ENCODE measurements at places on chromosomes 13 and 19. TPM values are rescaled to one million over a fixed set of nuclear protein-coding genes. Genes with fewer than 3 reads are reported as not detected.

DNA sequence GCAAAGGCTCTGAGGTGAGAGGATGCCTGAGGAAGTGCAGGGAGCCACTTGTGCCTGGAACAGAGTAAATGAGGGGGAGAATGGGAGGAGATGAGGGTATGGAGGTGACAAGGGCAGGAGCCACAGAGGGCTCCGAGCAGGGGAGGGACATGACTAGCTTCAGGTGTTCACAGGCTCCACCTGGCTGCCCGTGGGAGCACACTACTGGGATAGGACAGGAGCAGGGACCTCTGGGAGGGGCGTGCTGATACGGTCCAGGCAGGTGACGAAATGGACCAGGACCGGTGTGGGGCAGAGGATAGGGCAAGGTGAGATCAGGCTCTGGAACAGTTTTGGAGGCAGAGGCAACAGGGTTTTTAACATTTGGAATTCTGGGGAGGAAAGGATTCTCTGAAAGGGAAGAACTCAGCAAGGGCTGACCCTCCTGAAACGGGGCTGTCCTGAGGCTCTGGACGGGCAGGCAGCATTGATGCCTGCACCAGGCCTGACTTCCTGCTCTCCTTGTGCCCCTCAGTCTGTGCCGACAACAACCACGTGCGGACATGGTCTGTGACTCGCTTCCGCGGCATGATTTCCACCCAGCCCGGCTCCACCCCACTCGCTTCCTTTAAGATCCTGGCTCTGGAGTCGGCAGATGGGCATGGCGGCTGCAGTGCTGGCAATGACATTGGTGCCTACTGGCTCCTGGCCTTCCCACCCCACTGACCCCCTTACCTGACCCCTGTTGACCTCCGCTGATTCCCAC is 11.6 kb downstream of the SHKBP1 start:
- no peak for DNase-seq
- H3K36me3 ChIP-seq, result peaks cover 6% of the 10 kb centered on the region
- H3K27ac ChIP-seq, result no peak overlapping the region
- H3K27me3 ChIP-seq, result no peaks in the 10 kb centered on the region
- H3K4me1 ChIP-seq, result no peaks in the 10 kb centered on the region

DNA sequence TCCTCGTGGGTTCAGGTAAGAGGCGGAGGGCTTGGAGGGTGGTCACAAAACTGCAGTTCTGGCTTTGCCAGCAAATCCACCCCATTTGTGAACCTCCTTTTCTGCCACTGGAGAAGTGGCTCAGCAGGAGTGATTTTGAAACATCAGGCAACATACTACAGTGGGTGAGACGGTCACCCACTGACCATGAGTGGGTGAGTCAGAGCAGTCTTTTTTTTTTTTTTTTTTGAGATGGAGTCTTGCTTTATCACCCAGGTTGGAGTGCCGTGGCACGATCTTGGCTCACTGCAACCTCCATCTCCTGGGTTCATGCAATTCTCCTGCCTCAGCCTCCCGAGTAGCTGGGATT is 3.0 kb downstream of the TOMM40 start:
- DNase-seq, result no peak
- H3K4me1 ChIP-seq, result no peaks in the 10 kb centered on the region
- no peaks in the 10 kb centered on the region for H3K36me3 ChIP-seq

DNA sequence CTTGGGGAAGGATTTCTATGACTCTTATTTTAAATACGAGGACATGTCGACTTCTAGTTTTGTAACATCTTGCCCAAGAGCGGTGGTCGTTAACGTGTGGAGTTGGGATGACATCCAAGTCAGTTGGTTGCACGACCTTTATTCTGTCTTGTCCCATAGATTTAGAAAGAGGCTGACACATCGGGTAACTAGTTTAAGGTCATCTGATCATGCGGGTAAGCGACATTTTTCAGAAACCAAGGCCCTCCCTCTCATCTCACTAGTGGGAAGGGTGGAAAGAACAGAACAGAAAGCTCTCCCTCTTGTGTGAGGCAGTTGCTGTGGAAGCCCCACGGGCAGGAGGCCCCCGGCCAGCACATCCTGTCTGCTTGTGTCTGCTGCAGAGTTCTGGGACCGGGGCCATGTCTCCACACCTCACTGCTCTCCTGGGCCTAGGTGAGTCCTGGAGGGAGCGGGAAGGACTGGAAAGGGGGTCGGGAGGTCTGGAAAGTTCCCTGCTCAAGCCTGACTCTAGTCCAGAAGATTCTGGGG is at the start of gene LAIR2:
TSS of gene LAIR2 (plus strand) at position 314 of the 531 bp plus-strand sequence. CDS start at position 402, 88 bp downstream.
- no peak within 1 kb of the TSS for H3K4me3 ChIP-seq
- no peaks in the 10 kb centered on the region for H3K27me3 ChIP-seq
- no peaks in the 10 kb centered on the region for H3K4me1 ChIP-seq
- H3K36me3 ChIP-seq, result no peaks in the 10 kb centered on the region

The PLK5 gene
- total RNA-seq, result not detected

The ANGPTL4 gene
- total RNA-seq, result 45.1 TPM

All from aorta (tissue), 5 donors.